ENCODE measurements at places on chromosomes 4 and X.
A peak's percentile ranks its signal among the peaks of the same experiment; 100 is the strongest.

GRCh38 chr4:169340834-169341233 lies 70.1 kb upstream of the SH3RF1 start:
- no peak for DNase-seq

DNA sequence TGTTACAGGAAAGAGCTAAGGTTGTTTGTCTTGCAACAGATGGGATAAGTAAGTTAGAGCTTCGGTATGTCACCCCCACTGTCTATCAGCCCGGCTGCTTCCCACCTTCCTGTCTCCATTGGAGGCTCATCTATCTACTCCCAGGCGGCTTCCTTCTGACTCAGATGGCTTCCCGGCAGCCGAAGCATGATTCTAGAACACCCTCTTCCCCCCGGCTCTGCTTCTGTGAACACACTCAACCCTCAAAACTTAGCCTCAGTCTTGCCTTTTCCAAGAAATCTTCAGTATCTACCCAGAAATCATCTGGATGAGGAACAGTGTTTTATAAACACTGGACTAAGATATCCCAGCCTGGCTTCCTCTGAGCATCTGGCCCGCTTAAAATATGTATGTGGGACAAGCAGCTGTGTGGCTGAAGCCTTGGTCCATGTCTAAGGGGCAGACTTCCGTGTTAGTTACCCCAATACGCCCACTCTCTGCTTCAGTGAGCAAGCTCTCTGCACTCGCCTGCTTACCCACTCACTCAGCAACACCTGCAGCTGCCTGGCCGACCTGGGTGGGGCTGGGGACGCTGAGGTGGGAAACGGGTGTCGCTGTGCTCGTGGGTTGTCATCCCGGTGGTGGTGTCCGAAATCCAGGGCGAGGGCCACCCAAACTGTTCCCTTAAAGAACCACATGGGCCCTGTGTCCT lies 12.0 kb upstream of the SLC2A9 start:
- DNase-seq, result no peak

- no peak for DNase-seq
Observed at GRCh38 chr4:81049907-81050306, 19.4 kb downstream of the BMP3 start.

GRCh38 chr4:4677556-4678522 lies 136.0 kb upstream of the STX18 start:
- DNase-seq, result no peak

- no peak for DNase-seq
Observed at GRCh38 chr4:36310216-36310615, 28.8 kb downstream of the DTHD1 start.

DNA sequence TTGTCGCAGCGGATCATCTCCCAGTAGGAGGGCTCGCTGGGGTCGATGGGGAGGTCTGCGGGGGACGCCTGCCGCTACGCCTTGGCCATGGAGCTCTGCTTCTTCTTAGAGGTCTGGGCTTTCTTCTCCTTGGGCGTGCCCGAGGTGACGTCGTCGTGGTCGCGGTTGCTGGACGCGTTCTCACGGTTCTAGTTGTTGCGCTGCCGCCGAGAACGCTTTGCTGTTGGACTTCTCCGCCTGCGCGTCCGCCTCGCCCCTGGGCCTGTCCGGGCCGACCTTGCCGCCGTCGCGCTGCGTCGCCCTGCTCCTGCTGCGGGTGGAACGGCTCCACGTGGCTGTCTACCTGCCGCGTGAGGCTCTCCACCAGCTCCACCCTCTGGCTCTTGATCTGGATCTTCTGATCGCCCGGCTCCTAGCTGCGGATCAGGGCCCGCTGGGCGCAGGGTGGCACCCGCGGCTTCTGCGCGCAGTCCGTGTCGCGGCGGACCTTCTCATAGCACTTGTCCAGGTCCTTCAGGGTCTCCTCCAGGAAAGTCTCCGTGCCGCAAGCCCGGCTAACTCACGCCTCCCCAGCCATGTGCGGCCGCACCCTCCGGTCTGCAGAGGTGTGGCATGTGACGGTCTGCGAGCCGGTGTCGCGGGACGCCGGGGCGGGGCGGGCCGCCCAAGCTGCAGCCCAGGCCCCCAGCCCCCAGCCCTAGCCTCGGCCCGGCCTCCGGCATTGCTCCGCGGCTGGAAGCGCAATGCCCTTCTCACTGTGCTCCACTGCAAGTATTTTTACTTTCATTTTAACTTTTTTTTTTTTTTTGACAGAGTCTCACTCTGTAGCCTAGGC lies 40.5 kb upstream of the OGT start:
- peak; percentile 70 for DNase-seq

DNA sequence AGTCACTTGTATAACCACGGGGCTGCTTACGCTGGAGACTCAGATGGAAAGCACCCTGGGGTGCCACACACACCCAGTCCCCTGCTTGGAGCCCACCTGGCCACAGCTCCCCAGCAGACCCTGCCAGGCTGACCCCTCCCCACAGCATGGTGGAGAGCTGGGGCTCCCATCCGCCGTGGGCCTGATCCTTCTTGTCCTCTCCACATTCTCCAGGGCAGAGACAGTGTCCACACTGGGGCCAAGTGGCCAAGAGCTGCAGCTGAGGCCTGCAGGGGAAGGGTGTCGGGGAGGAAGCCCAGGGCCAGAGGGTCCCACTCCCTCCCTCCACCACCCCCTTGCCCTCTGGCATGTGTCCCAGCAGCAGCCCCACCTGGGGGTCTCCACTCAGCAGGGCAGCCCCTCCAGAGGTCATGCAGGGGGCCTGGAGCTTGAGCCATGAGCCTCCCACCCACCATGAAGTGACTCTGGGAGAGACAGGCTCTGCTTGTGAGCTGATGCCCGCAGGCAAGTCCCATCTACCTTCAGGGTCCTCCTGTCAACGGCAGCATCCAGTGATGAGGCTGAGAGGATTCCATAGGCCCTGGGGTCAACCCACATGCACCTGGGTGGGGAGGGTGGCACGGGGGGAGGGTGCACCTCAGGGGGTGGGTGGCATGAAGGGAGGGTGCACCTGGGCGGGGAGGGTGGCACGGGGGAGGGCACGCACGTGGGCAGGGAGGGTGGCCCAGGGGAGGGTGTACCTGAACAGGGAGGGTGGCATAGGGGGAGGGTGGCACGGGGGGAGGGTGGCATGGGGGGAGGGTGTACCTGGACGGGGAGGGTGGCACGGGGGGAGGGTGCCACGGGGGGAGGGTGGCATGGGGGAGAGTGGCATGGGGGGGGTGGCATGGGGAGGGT lies 56.4 kb downstream of the FAM53A start:
- DNase-seq, result no peak

DNA sequence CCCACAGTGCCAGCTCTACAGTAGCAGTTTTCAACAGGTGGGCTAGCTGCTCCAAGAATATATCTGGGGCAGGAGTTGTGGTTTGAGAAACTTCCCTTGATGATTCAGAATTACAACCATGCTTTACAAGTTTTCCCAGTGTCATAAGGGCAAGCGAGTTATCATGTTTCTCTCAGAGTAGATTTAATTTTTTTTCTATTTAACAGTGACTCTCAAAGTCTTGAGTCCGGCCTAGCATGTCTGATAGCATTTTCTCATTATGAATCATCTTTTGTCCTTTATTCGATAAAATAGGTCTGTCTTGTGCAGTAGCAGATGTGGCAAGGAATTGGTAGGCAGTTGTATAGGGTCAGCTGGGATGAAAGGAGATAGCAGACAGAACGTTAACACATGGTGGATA lies 62.2 kb upstream of the SPANXD start:
- no peak for DNase-seq

GRCh38 chrX:135528254-135528653 lies 7.8 kb downstream of the INTS6L start:
- DNase-seq, result no peak

DNA sequence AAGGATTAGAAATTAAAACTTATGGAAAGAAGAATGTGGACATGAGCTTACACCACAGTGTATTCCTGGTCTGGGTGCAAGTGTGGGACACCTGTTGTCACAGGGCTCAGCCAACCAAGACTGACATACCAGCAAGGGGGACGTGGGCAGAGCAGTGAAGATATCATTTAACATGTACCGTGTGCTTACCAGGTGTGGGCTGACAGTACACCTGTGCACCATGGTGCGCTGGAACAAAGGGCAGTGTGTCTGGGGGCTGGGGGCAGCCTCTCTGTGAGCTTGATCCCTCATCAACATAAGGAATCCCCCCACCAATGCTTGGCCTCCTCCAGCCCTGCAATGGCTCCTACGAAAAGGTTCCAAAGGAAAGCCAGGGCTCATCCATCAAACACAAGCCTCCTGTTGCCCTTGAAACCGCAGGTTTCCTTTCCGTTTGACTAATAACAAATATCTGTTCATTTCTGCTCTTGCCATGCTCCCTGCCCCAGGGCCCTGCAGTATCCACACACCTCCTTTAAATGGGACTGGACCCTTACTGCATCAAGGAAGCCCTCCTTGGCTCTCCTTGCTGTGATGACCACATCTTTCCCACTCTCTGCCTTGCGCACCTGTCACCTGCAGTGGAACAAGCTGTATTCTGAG lies 16.7 kb downstream of the EVC2 start:
- no peak for DNase-seq

GRCh38 chr4:62670514-62670913 lies 1470.4 kb downstream of the ADGRL3 start:
- no peak for DNase-seq

- peak; percentile 2 for DNase-seq
Observed at GRCh38 chrX:41468647-41469323, 21.6 kb downstream of the NYX start.
